ENCODE measurements at places on chromosomes 2 and 18.

GRCh38 chr18:10332452-10332851, 122.0 kb upstream of the APCDD1 start:
- no peak for DNase-seq

DNA sequence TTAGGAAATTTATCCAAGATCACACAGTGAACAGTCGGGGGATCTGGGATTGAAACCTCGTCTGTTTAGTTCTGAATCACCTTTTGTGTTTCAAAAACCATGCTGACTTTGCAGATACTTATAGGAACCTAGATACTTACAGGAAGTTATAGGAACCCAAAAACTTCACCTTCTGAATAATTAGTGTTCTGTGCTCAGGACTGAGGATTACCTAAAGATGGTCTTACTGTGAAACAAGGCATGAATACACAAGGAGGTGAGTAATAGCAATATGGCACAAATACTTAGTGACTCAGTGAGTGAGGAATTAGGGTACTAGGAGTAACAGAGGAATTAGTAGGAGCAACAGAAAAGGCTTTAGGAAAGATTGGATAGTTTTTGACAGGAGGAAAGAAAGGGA, 145.5 kb downstream of the LRATD1 start:
- no peak for DNase-seq

- DNase-seq: no peak
Observed at GRCh38 chr2:11097038-11097720, 58.1 kb upstream of the SLC66A3 start.

GRCh38 chr2:68605939-68606338, 37.4 kb upstream of the PROKR1 start:
- no peak for DNase-seq

- DNase-seq: no peak
Observed at GRCh38 chr2:32715981-32716380, 88.1 kb downstream of the TTC27 start.

GRCh38 chr18:69780851-69781250, 166.8 kb downstream of the CD226 start:
- no peak for DNase-seq

DNA sequence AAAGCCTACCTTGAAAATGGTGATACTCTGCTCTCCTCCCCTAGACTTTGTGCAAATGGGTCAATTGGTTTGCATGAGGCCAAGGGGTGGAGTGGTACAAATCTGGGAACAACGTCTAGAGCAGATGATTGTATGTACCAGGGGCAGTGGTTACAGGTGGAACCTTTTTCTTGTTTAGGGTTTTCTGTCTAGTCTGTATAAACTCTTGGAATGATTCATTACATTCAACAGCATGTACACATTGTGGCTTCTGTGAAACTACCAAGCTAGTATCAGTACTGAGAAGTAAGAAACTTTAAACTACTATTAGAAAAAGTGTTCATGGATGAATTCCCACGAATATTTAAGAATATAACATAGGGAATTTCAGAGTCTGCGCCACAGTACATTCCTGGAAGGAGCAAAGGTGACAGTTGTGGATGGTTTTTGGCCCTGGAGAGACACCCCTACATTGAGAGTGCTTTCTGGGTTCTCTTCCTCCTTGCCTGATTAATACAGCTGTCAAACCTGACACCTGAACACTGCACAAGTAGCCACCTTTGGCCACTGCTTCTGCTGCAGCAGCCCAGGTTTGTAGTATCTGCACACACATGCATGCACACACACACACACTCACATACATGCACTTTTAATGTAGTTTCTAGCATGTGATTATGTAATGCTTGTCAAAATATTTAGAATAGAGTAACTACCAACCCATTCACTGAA, 30.0 kb downstream of the CFAP221 start:
- no peak for DNase-seq

- DNase-seq: no peak
Observed at GRCh38 chr2:95225658-95226057, 18.3 kb downstream of the ZNF892 start.

GRCh38 chr18:9648431-9649163, 34.2 kb upstream of the PPP4R1 start:
- no peak for DNase-seq

- DNase-seq: no peak
Observed at GRCh38 chr2:33670392-33670937, 71.4 kb upstream of the FAM98A start.

DNA sequence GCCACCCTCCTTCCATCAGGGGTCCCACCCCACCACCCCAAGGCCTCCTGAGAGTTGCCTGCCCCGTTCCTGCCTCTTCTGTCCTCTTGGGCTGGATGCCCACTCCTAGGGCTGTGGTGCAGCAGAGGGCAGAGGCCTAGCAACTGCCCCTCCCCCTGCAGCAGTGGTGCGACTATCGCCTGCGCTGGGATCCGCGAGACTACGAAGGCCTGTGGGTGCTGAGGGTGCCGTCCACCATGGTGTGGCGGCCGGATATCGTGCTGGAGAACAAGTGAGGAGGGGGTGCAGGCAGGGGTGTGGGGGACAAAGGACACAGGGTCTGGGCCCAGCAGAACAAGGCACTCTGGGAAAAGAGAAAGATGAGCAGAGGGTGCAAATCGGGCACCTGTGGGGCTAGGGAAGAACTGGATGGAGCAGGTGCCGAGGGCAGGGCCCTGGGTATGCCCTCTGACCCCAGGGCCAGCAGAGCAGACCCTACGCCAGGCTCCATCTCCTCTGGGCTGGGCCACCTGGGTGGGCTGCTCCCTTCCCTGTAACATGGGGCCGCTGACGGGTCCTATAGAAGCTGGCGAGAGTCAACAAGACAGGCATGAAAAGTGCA, 1.0 kb downstream of the CHRNG start:
- no peak for DNase-seq

GRCh38 chr18:26357960-26358359, 131.7 kb downstream of the TAF4B start:
- DNase-seq: no peak

- peak; percentile 32 for DNase-seq
Observed at GRCh38 chr2:100246163-100247145, 75.8 kb downstream of the LONRF2 start.

GRCh38 chr2:64632835-64633819, 20.6 kb downstream of the SERTAD2 start:
- no peak for DNase-seq

- no peak for DNase-seq
Observed at GRCh38 chr18:78986018-78986481, 6.4 kb downstream of the SALL3 start.

GRCh38 chr18:8153887-8154583, 455.2 kb upstream of the RAB12 start:
- DNase-seq: no peak

DNA sequence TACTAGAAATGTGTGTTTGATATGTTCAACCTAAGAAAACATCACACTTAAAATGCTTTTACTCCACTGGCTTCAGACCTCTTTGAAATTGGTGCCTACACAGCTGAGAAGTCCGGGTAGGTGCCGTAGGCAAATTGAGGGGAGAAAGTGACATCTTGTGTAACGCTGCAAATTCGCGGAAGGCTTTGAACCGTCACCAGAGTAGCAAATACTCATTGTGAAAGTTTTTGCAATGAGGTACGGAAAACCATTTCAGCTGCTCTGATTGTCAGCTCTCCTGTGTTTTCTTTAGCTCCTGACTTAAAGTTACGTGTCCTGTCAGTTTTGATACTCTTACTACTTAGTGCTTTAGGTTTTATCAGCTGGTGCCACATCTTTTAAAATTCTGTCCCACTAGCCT, 224.5 kb downstream of the FAM210A start:
- no peak for DNase-seq

- DNase-seq: no peak
Observed at GRCh38 chr2:195458936-195459335, 198.1 kb upstream of the SLC39A10 start.

All from mucosa of descending colon (tissue), 3 donors.